NT2/D1 (cell line): ENCODE measurements at places on chromosomes 13 and 19.
A peak's percentile ranks its signal among the peaks of the same experiment; 100 is the strongest.

GRCh38 chr13:51839711-51840540 lies 5.1 kb downstream of the TMEM272 start:
- no peak for DNase-seq

DNA sequence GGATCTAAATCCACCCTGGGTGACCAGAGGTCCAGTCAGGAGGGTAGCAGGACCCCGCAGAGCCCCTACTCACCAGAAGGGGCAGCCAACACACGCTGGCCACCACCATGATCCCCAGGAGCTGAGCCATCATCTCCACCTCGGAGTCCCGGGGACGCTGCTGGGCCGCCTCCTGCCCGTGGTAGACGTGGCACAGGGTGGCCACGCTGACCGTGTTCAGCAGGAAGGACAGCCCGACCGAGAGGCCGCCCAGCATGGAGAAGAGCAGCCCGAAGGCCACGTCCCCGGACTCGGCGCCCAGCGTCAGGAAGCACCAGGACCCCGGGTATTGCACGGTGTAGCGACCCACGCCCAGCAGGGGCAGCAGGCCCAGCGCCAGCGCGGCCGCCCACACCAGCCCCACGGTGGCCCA lies 6.9 kb downstream of the TBXA2R start:
- no peak for DNase-seq

- DNase-seq: no peak
Measured at GRCh38 chr13:73063166-73063565, 4.4 kb downstream of the KLF5 start.

GRCh38 chr13:98343461-98343860 lies 166.4 kb upstream of the RNF113B start:
- DNase-seq: no peak

GRCh38 chr19:57068921-57069697 lies 50.7 kb upstream of the USP29 start:
- DNase-seq: peak; percentile 44

GRCh38 chr13:76715621-76716020 lies 170.6 kb downstream of the KCTD12 start:
- DNase-seq: no peak
